ENCODE measurements at places on chromosomes 3 and 15.

GRCh38 chr15:77784361-77785292, 151.9 kb upstream of the LINGO1 start:
- peak; percentile 4 for DNase-seq

DNA sequence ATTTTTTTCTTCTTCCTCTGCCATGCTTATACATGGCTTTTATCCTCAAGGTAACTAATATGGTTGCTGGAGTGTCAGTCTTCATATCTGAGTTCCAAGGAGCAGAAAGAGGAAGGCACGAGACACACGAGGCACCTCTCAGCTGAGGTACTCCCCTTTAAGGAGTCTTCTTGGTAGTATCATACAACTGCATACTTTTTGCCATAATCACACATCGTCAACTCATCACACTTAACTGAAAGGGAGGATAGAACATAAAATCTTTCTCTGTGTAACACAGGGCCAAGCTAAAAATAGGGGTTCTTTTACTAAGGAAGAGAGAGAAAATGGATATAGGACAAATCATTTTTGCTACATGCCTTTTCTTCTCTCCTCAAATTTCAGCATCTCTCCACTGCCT, 104.2 kb downstream of the OXSM start:
- DNase-seq, result no peak

- DNase-seq, result no peak
These were observed 61.9 kb downstream of the CGGBP1 start for GRCh38 chr3:87996882-87997281.

GRCh38 chr15:43134157-43134635, 810 bp downstream of the TMEM62 start:
- DNase-seq, result no peak

- no peak for DNase-seq
These were observed 4.8 kb downstream of the C3orf52 start for GRCh38 chr3:112090887-112091586.

DNA sequence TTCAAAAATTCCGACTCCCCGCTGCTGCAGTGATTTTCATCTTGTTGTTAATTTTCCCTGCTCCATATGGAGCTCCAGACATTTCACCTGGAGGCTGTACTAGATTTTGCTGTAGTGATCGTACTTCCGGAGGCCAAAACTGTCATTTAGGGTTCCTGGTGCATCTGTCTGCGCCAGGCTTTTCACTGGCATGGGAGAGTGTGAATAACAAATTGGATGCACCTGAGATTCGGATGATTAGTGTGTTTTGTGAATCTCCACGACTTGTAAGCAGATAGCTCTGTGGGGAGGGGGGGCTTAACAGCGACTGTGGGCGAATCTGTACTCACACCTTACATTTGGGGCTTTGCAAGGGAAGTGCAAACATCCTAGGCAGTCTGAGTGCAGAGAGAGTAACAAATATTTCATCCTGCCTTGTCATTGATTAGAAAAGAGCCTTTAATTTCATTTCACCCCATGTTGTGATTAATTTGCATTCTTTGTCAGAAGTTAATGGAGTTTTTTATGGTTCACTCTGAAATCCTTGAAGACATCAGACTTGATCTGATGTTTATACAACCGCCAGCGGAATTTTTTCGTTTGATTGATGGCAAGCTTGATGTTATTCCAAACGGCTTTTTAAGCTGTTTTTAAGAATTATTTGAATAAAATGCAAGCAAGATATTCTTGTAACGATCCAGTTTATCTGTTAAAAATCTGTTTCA, 92.5 kb upstream of the SKOR1 start:
- DNase-seq, result no peak

- DNase-seq, result no peak
These were observed 84.6 kb downstream of the HCN4 start for GRCh38 chr15:73284090-73284716.

- DNase-seq, result no peak
These were observed 127.1 kb upstream of the GRM7 start for GRCh38 chr3:6733699-6734394.

DNA sequence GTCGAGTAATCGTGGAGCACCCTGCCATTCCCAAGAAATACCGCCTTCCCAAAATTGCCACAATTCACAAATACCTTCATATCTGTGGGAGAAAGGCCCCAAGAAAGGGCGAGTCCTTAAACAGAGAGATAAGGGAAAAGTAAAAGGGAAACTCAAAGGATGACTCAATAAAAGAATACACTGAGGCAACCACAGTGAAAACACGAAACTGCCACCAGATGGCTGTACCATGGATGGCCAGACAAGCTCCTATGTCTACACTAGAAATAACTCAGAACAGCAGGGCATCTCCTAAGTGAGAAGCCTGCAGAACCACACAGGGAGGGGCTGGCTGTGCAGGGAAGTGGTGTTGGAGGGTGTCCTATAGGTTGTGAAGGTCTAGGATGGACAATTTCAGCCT, 25.0 kb downstream of the SRGAP3 start:
- DNase-seq, result no peak

DNA sequence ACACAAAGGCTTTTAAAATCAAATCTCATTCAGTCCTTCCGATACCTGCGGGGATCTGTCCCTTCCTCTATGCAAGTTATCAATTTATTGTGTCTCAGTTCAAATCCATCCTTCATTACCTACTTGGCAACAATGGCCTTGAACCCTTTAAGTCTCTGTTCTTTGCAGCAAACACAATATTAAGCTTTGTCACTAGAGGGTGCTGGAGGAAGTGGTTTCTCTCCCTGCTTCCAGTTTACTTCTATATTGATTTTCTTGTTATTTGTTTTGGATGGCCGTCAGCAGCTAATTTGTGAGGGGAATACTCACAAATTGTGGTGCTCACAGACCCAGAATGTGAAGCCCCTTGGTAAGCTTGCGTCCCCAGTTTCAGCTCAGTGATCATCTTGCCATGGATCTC, 278.3 kb downstream of the FGF12 start:
- no peak for DNase-seq

DNA sequence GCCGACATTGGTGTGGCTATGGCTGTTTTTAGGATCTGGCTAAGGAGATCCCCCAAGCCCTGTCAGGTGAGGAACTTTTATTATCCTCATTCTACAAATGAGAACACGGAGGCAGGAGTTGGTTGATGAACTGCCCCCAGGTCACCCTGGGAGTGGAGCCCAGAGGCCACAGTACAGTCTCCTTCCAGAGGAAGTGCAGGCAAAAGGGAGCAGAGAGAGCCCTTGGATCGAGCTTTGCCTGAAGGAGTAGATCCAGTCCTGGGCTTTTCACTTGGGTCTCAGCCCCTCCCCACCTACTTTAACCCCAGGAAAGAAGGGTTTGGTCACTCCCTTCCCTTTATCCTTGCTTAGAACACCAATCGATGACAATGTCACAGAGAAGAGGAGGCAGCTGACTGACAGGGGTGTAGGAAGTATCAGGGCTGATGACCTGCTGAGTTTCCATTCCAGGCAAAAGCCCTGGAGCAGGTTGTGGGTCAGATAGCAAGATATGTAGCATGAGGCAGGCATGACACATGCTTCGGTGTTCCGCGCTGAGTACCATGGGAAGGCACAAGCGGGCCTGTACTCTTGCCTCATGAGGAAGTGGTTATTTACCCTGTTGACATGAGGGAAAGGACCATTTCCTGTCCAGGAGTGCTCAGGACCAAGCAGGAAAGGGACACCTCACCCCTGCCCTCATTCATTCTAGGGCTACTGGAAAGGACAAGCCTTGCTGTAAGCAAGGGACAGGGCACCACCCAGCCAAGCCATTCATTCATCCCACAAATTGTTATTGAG, 5.8 kb upstream of the PLA2G4D start:
- DNase-seq, result no peak

GRCh38 chr3:171792531-171792930, 17.8 kb downstream of the PLD1 start:
- no peak for DNase-seq

DNA sequence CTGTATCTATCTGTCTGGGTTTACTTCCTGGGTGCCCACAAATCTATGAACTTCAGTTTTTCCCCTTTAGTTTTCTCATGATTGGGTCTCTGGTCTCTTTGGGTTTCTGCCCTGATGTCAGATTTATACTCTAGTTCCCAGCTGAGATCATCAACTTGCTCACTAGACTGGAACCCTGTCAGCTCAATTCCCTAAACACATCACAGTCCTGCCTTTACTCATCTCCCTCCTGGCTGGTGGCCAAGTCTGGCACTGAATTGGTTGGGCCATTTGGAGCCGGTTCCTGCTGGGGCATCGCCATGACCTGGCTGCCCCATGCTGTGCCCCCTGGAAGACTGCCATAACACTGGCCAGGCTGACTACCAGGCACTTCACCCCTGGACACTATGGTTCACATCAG, 345.3 kb downstream of the CHST2 start:
- DNase-seq, result no peak

DNA sequence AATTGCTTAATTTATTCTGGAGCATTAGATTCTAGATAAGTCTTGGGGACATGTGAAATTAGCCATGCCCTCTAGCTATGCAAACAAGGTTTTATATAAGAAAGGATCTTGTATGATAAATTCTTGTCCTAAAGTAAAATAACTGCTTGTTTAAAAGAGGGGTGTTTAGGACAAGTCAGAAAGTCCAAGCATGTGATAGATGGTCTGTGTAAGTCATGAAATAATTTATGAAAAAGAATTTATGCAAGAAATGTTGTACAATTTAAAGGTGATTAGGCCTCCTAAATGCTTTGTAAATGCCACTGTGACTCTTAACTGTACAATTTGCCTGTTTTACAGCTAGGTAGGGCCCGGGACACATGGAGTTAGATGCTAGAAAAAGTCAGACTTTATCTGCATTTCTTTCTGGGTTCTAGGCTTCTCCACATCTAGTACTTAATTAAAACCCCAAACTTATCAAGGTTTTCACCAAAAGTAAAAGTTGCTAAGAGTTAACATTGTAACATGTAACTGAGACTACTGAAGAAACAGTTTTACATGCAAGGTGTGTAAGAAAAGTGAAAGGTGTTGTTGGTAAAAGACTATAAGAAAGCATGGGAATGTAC, 13.2 kb downstream of the LINS1 start:
- DNase-seq, result no peak

DNA sequence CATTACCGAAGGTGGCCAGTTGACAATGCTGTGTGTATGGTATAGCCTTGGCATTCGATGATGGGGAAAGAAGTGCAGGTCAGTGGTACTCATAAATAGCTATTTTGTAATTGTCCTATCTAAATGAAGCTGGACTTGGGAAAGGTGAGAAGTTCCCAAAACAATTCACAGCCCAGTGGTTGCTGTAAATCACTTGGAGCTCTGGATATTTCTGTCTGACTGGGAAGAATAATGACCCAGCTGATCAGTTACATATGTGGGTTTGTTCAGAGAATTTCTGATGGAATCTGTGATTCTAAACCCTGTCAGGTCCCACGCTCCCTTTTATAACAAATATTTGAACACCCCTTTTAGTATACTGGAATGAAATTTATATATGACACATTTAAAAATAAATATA, 133.9 kb upstream of the PFN2 start:
- DNase-seq, result no peak

DNA sequence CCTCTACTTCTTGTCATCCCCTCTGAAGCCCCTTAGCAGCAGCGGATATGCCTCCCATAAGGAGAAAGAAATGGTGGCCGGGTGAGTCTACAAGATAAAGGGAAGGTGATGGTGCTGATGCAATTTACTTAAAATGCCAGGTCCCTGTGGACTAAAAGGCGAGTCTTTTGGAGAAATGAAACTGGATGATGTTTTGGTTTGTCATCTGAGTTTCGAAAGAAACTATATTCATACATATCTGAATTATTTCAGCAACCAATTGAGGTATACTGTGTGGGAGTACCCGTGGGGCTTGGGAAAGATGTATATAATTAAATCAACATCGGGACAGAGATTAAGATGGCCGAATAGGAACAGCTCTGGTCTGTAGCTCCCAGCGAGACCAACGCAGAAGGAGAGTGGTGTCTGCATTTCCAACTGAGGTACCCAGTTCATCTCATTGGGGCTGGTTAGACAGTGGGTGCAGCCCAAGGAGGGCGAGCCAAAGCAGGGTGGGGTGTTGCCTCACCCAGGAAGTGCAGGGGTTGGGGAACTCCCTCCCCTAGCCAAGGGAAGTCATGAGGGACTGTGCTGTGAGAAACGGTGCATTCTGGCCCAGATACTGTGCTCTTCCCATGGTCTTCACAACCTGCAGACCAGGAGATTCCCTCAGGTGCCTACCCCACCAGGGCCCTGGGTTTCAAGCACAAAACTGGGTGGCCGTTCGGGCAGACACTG, 210.6 kb upstream of the CHRM5 start:
- DNase-seq, result no peak

DNA sequence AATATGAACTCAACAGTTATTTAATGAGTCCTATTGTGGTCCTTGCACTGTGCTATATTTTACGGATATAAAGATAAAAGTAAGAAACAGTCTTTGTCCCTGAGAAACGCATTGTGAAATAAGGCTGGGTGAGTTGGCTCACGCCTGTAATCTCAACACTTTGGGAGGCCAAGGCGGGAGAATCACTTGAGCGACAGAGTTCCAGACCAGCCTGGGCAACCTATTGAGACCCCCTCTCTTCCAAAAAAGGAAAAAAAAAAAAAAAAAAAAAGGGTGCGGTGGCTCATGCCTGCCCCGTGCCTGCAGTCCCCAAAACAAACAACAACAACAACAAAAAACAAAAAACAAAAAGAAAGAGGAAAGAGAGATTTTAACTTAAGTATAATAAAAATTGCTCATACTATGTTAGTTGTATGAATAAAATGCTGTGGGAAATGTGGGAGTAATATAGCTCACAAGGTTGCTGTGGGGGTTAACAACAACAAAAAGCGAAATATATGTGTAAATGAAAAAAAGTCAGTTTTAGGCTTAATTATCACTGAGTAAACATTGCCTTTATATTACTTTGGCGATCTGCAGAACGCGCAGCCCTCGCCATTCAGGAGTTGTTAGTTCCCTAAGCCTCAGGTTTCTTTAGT, 461 bp upstream of the FNDC3B start:
- DNase-seq, result no peak

DNA sequence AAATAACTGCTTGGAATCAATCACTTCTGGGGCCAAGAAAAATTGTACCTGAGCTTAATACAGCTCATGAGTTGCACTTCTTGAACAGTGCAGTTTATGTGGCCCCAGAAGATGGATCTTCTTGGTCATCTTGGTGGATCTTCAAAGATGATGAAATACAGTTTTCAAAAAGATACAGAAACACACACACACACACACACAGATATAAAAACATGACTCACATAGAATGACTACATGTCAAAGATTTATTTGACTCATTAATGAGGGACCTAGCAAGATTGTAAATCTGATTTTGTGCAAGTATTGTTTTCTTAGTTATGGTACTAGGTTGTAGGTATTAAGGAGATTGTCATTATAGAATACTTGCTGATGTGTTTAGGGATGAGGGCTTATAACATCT, 32.6 kb downstream of the PDCD6IP start:
- DNase-seq, result no peak

GRCh38 chr3:136120373-136121348, 75.5 kb downstream of the MSL2 start:
- no peak for DNase-seq

- DNase-seq, result no peak
These were observed 230.4 kb downstream of the ADAMTS17 start for GRCh38 chr15:100111125-100112060.

Data from activated CD8-positive, alpha-beta memory T cell treated with anti-CD3 and anti-CD28 coated beads for 48 hours (primary cell).